ENCODE measurements at places on chromosomes 16 and 17. TPM values are rescaled to one million over a fixed set of nuclear protein-coding genes. Genes with fewer than 3 reads are reported as not detected.

- DNase-seq = no peak
Measured at GRCh38 chr17:73138541-73139138, 26.2 kb upstream of the SSTR2 start.

Gene SLC13A2
- 0.87 TPM for total RNA-seq

GRCh38 chr16:12147681-12148080, 171.1 kb downstream of the SNX29 start:
- DNase-seq = no peak

DNA sequence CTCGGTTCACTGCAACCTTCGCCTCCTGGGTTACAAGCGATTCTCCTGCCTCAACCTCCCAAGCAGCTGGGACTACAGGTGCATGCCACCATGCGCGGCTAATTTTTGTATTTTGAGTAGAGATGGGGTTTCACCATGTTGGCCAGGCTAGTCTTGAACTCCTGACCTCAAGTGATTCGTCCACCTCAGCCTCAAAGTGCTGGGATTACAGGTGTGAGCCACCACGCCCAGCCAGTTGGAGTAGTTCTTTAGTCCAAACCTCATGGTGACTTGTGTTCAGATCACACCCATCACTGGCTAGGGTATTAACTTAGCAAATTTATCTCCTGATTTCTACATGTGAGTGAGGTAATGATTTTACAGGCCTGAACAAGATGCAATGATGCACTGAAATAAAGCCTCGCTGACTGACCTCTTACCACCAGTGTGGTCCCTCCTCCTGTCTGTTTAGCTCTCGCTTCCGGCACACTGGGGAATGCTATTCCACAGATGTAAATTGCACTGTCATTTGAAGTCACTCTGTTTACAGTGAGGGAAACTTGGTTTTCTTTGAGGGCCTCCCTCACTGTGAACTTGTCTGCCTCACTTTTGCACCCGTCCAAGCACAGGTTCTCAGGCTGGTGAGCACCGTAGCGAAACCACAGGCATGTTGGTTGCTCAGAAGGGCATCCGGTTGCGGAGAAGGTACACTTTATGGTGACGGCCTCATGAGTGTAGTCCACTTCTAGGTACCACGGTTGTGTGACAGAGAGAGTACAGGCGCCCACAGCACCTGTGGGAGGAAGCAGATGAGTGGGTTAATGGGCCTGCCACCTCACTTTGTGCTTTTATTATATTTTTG, 5.5 kb downstream of the IGSF6 start:
- no peak for DNase-seq

GRCh38 chr16:85401917-85402766, 211.0 kb upstream of the GSE1 start:
- DNase-seq = peak; percentile 56

- DNase-seq = no peak
Measured at GRCh38 chr16:21167360-21167759, 8.9 kb downstream of the LDAF1 start.

GRCh38 chr16:12168074-12169000, 191.8 kb downstream of the SNX29 start:
- no peak for DNase-seq

- DNase-seq = peak; percentile 97
Measured at GRCh38 chr16:30874821-30875717, 18.8 kb downstream of the BCL7C start.

DNA sequence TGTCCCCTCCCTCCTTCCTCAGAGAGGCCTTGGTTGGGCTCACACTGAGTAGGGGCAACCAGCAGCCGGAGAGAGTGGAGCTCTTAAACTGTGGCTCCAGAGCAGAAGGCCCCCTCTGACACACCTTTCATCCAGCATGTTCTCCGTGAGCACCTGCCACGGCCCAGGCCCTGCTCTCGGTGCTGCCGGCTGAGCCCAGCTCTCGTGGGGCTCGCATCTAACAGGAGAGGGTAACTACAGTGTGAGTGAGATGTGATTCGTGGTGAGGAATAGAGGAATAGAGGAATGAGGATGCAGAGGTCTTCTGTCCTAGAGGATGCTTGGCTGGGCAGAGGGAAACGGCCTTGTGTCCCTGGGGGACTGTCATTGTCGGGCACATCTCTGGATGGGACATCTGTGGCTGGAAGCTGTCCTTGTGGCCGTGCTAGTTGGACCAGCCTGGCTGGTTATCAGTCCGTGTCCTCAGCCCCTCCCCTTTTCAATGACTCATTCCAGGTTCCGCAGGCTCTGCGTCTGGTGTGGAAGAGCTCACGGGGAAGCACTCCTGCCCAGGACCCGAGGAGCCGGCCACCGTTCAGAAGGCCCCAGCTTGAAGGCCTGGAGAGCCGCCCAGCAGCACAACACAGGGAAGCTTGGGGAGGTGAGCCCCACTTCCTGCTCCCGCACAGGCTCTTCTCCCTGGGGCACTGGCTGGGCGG, 11.9 kb upstream of the DNASE1 start:
- DNase-seq = peak; percentile 49

Gene WBP2
- total RNA-seq = 156 TPM

Gene NUPR1
- 291 TPM for total RNA-seq

Gene ACSM2A
- not detected for total RNA-seq

Gene MRPL27
- 47.1 TPM for total RNA-seq

DNA sequence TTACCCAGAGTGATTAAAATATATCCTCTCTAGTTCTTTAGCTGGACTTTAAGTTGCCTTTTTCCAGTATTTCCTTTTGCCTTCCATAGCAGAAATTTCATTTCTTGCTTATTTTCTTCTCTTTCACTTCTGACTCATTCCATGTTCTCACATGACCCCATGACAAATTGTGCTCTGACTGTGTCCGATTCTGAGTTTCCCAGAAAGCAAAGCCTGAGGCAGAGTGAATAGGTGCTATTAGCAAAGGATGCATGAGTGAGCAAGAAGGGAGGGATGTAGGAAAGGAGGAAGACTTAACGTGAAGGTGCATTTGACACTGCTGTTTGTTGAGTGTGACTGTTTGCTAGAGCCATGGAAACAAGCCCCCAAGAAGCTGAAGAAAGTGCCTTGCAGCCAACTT, 82.6 kb upstream of the CNTNAP4 start:
- no peak for DNase-seq

GRCh38 chr16:6600167-6600566, 732.5 kb upstream of the RBFOX1 start:
- no peak for DNase-seq

Gene RFWD3
- total RNA-seq = 16.7 TPM

GRCh38 chr16:76182041-76182635, 95.1 kb upstream of the CNTNAP4 start:
- no peak for DNase-seq

DNA sequence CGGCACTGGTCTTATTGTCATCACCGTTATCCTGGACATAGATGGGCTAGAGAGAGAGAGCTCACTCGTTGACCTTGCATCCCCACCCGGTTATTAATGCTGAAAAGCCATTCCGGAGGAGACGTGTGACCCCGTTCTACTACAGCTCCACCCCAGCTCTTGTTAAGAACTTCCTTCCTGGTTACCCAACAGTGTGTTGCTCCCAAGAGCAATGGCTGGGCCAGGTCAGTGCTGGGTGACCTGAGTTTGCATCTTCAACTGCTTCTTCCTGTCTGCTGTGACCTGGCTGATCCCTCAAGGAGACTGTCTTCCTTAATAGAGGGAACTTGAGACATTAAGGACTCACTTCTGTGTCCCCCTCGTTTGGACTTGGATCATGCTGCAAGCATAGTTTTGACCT, 96.1 kb upstream of the SDK2 start:
- no peak for DNase-seq

DNA sequence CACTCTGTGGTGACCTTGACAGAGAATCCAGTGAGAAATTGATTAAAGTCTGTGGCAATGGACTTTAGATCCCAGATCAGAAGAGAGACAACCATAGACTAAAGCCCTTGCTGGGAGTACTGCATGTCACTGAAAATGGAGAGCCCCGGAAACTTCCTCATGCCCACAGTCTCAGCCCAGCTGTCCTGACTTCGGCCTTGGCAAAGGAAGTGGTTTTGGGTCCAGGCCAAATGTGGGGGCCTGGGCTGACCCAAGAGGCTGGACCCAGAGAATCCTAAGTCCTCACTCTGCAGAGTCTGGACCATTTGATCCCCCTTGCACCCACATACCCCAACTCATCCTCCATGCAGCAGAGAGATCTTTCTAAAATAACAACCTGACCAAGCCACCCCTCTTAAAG, 4.7 kb upstream of the BEAN1 start:
- DNase-seq = no peak

Gene TEKT3
- not detected for total RNA-seq

Measured in upper lobe of right lung (tissue), 1 donor.